Astrocyte of the cerebellum (primary cell): ENCODE measurements at places on chromosomes 7 and 10.

DNA sequence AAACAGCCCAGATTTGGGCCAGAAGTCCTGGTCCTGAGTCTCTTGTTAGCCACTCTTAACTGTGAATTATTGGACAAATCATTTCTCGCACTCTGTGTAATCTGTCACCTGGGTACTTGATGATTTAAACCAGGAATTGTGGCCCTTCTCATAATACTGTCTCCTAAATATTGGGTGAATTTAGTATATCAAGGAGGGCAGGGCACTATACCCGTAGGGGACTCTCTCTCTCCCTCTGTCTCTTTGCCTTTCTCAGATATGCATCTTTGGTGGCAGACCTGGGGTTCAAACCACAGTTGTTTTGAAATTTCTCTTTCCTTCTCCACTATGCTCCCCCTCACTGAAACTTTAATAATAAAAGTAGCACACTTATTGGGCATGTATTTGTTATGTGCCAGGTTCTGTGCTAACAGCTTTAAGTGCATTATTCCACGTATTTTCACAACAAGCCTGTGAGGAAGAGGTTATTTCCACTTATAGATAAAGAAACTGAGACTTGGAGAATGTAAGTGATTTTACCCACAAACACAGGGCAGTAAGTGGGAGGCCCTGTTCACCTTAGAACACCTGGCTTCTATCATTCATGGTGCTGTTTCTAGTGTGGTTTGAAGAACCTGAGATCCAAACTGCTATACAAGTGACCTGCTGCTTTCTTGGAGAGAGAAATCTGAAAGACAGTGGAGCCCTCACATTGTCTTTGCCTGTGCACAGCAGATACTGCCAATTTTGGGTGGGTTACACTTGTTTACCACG, 11.8 kb downstream of the FAS start:
- no peak for DNase-seq

DNA sequence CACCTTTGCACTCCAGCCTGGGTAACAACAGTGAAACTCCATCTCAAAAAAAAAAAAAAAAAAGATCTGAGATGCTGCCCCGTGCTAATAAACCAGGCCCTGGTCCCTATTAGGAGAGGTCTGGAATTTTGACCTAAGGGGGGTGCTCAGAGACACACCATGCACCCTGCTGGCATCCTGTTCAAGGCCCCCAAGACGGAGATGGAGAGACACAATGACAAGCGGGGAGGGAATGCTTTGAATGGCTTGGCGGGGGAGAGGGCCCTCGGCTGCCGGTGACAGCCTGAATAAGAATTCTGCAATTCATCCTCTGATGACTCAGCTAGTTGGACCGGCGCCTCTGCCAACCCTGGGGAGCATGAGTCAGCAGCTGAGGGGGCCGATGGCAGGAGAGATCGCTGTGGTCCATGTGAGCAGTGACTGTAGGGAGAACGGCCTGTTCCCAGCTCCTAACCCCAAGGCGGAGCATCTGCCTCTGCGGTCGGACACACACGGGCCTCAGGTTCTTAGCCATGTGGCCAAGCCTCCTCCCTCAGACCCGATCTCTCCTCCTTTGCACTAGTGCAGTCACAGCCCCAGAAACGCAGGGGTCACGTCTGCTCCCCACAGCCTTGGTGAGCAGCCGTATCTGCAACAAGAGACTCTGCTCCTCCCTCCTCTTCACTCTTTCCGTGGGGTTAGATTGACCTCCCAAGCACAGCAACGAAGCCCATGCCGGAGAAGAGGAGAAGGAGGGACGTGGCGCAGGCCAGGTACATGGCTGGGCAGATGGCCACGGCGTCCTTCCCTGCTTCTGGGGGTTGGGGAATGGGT, 14.9 kb downstream of the TRIM56 start:
- peak; percentile 96 for DNase-seq

GRCh38 chr10:80540981-80541750, 3.5 kb downstream of the SH2D4B start:
- DNase-seq = no peak

DNA sequence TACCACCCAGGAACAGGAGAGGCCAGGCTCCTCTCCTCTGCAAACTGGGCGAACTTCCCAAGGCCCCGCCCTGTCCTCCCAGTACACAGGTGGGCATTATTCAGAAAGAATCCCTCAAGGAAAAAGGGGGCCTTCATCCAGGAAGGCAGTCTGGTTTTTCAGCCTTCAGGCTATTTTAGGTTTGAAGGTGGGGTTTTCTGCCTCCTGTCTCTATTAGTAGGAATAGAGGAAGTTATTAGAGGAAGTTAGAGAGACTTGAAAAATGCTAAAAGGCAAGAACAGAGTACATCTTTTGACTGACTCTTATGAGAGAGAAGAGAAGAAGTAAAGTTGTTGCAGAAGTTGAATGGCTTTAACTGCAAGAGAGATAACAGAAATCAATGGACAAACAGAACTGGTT, 250.9 kb upstream of the SORCS1 start:
- DNase-seq = no peak

- no peak for DNase-seq
These were observed 89.6 kb upstream of the ITGB1 start for GRCh38 chr10:33047655-33048054.

DNA sequence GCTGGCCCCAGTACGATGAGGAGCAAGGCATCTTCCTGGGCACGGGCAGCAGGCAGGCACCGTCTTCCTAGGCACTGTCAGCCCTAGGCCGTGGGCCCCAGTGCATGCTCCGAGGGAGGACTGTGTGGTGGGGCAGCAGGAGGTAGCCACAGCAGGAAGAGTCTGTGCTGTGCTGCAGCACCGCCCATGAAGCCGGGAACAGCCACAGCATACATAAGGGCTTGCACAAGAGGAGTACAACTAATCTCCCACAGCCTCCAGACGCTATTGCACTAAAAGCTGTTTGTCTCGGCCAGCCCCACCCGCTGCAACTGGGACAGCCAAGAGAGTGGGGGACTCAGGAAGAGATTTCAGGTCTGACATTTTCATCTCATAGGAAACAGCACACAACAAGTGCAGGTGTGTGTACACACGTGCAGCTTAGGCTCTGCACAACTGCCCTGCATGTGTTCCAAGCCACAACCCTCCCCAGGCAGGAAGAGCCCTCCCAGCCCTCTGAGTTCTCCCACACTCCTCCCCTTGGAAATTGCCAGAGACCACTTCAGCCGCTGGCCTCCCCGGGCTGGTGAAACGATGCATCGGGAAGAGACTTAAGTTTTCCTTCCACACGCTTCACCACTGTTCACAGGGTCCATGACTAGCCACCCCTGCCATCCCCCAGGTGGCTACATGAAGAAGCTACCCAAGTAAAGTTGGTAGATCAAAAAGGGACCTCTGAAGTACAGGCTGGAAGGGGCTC, 88.1 kb upstream of the DDC start:
- no peak for DNase-seq

DNA sequence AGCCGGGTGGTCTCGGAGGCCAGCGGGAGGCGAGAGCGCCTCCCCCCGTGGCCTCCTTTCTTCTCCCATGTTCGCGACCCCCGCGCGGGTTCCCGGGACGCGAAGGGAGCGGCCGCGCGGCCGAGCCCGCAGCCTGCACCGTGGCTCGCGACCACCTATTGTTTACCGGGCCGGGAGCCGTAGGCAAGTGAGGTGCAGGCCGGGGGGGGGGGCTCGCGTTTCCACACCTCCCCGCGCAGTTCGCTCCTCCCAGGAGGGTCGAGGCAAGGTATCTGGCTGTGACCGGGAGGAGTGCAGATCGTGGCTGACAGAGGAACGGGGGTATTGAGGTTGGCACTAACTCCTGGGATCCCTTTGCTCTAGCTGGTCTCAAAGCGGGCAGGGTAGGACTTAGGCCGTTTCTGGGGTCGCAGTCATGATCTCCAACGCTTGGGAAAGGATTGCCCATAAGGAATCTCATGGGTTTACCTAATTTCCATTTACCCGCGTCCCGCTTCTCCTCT, 734 bp downstream of the PTPN12 start:
- no peak for DNase-seq

- DNase-seq = no peak
These were observed 256.5 kb upstream of the PPP2R2D start for GRCh38 chr10:131644289-131644688.

GRCh38 chr10:124688889-124689670, 55.1 kb downstream of the FAM53B start:
- no peak for DNase-seq

- DNase-seq = peak; percentile 80
These were observed 25.6 kb downstream of the VSTM4 start for GRCh38 chr10:49089557-49090188.

- no peak for DNase-seq
These were observed 179.8 kb downstream of the EBF3 start for GRCh38 chr10:129784291-129784690.

- no peak for DNase-seq
These were observed 263.7 kb upstream of the PPP2R2D start for GRCh38 chr10:131636841-131637724.

GRCh38 chr10:106631016-106631702, 533.3 kb downstream of the SORCS1 start:
- no peak for DNase-seq

- no peak for DNase-seq
These were observed 4.5 kb upstream of the LRRC4 start for GRCh38 chr7:128035712-128036111.

GRCh38 chr7:50667789-50668226, 102.6 kb upstream of the DDC start:
- no peak for DNase-seq

DNA sequence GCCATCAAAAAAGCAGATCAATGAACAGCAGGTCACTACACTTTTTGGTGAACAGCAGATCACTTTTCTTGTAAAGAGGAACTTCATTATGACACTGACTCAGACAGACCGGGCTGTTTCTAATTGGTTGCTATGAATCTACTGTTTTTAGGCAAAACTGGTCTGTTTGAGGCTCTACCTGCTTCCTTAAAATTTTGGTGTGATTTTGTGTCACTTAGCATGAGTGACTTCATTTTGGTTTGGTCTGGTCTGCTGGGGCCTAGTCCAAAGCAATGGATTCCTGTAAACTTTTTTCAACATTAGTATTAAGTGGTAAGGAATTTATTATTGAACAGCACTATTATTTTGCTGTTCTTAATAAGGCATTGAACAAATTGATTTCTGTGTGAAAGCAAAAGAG, 41.8 kb upstream of the C10orf71 start:
- DNase-seq = no peak
